ENCODE measurements at places on chromosomes 7 and 10. TPM values are rescaled to one million over a fixed set of nuclear protein-coding genes. Genes with fewer than 3 reads are reported as not detected.
A peak's percentile ranks its signal among the peaks of the same experiment; 100 is the strongest.

GRCh38 chr10:114499630-114500190 lies 95.4 kb upstream of the AFAP1L2 start:
- DNase-seq = no peak

DNA sequence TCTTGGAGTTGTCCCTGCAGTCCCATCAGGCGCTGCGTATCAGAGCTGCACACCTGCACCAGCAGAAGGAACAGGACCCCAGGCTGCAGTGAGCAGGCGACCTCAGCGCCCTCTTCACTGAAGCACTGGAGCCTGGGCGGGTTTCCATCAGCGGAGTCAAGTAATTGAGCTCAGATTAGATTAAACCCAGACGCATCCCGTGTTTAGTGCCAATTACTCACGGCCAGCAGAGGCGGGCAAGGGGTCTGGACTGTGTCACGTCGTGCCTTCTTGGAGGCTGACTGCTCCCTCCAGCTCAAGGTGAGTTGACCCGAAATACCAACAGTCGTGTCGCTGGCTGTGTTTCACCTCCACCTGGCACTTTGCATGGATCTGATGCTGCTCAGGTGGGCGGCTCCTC lies 123.6 kb downstream of the CXCL12 start:
- DNase-seq = no peak

DNA sequence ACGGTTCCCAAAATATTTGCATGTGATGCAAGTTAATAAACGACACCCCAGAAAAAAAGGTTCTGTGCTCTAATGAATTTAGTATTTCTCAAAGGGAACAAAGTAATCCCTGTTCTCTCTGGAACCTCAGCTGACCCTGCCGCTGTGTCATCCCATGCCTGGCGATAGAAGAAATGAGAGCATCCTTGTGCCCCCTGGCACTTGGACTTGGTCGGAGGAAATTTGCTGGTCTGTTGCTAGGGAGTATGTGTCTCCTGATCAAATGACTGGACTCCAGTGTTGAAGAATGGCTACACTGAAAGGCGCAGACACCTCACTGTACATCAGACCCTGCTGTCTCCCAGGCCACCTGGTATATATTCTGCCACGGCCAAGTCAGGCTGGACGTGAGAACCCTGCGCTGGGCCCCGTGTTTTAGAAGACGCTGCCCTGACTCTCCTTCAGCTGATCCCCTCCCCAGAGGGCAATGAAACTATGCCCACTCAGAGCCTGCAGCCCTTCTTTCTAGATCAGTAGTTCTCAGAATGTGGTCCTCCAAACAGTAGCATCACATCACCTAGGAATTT lies 67.2 kb downstream of the THNSL1 start:
- DNase-seq = no peak

DNA sequence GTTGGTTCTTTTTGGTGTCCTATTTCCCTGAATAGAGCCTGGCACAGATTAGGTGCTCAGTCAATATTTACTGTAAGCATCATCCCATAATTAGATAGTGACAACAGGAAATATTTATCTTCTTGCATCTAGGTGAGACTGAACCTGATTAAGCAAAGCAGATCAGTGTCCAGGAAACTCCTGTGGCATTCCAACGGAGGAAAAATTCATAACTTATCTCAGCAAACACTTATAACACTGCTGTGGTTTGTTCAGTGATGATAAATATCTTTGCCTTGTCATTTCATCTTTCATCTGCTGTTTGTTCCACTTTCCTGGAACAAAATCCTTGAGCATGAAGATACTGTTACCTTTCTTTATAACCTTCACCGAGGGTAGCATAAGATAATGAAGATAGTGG lies 1160.3 kb upstream of the AUTS2 start:
- DNase-seq = no peak

DNA sequence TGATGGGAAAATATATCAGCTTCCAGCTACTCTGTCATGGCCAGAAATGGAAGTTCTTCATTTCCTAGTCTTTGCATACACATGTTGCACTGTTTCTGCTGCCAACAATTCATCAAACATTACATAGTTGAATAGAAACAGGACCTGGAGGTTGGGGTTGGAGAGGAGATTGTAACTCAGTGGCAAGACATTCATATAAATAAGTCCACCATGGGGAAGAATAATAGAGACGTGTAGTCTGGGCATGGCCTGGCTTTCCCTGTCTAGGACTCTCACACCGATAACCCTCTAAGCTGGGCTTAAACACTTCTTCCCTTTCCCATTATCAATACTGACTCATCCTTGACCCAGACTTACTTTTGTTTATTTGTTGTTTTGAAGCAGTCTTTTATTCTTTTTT lies 155.7 kb downstream of the PLPP4 start:
- no peak for DNase-seq

DNA sequence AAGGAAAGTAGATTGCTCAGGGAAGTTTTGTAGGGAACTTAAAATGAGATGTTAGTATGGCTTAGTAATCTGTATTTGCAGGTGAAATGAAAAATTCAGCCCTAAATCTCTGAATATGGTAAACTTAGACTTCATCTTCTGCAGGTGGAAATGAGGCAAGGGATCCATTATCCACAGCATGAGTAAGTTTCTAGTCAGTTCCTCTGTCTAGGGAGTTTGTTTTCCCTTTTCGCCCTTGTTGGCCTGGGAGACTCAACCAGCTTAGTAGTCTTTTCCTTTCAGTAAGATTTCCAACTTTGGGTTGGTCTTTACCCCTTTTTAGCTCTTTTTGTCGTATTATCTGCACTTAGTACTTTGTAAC lies 65.6 kb downstream of the ZEB1 start:
- DNase-seq = no peak

DNA sequence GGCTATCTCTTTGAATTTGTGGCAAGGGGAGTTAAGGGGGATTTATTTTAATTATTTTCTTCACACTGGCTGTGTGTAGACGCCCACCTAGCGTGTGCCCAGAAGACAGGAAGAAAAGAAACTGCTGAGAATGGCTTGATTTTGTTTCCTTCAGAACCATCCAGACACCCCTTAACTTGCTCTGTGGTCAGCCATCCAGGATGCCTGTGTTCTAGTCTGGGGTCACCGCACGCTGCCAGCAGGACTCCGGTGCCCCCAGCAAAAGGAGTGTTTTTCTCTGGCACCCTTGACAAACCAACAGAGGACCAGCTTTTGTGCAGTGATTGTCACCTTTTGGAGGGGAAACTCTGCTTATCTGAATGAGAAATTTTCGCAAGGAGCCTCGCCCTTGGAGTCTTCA lies 5.3 kb downstream of the DDC start:
- no peak for DNase-seq

DNA sequence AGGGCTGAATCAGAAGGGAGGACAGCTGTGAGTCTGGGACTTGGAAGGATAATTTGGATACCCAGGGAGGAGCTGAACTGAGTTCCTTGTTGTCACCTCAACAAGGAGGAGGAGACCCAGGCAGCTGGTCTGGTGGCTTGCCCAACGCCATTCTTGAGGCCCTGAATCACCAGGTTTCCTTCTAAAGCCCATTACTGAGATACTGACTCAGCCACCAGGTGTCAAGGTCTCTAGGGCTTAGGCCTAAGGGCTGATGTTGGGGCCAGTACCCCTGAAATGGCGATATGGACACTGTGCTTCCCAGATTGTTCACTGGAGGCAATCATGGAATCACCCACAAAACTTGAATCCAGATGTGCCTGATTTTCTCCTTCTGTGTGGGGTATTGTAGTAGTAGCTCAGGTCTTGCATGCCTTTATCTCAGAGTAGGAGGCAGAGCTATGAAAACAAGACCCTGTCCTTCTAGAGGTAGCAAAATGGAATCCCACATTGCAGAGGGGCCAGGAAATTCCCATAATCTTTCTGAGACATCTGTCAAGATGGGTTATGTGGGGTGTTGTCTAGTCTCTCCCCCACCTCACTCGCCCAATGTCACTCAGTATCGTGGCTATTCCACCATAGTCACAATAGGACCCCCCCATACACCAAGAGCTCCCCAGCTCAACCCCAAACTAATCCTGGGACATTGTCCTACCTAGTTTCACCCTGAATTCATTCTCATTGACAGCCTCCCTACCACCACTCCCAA lies 1.8 kb upstream of the ATG9B start:
- DNase-seq = no peak

- DNase-seq = no peak
Measured at GRCh38 chr10:103967448-103968071, 620 bp downstream of the SLK start.

DNA sequence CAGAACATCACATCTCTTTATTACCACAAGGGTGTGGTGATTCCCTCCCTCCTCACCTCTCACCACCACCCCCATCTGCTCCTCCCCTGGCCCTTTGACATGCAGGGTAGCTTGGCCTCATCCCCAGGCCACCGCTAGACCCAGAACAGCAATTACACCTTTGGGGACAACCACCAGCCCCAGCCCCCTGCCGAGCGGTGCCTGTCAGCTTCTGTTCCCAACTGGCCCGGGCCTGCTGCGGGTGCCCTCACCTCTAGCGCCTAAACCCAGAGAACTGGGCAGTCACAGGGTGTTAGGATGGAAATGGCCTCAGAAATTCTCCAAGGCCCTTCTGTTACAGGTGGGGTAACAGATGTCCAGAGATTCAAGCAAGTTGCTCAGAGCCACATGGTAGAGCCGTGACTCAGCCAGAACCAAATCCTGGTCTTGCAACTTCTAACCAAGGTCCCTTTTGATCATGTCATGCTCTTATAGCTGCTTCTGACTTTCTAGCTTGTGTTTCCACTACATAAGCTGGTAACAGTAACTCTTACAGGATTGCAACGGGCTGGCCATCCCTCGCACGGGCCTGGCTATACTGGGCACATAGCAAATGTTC lies 78.0 kb downstream of the PRKAG2 start:
- no peak for DNase-seq

DNA sequence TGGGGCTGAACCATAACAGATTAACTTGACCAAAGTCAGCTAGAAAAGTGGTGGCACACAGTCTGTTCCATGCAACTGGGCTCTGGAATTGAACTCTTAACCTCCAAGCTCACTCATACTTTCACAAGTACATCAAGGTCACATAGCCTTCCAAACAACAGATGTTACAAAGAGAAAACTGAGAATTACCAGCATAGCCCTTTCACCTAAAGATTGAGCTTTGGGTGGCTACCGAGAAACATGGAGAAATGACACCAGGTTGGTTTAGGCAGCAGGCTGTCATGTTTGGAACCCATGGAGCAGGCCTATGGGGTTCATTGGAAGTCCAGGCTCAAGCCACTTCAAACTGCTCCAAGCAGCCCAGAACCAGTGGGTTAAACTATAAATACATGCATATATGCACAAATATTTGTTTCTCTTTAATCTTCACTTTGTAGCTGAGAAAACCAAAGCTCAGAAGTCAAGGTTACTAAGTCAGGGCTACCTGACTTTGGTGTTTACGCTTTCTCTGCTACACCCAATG lies 59.1 kb downstream of the MALSU1 start:
- DNase-seq = no peak

DNA sequence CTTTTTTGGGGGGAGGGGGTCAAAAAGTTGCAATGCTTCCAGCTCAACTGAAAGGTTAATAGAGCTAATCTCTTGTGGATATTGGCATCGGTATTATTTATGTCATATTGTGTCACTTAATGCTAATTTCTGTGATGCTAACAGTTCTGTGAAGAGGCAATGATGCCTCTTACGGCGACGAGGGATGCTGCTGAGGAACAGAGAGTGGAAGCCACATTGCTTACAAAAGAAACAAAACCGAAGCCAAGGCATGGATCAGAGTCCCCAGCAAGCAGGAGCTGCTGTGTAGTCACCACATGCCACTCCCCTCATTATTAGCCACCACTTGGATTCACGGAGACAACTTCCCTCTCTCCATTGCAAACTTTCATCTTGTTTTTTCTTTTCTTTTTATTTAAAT lies 536.5 kb upstream of the MGMT start:
- DNase-seq = no peak

DNA sequence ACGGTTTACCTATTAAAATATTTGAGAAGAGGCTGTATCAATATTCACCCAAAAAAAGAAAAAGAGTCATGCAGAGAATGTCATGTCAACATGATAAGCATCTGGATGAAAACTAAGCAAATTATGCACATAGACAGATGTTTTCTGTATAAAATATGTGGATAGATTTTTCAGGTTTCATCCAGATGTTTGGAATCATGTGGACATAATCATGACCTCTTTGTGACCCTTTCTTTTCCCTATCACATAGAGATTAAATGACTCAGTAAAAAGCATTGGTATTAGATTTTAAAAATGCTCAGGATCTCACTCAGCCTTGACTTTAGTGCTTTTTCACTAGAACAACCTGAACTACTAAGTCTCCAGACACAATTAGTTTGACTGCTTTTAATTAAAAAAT lies 90.0 kb downstream of the FOXP2 start:
- no peak for DNase-seq

GRCh38 chr10:110947061-110947595 lies 27.7 kb downstream of the SHOC2 start:
- no peak for DNase-seq

GRCh38 chr10:69861251-69862240 lies 59.8 kb downstream of the COL13A1 start:
- no peak for DNase-seq

GRCh38 chr10:17387861-17388503 lies 66.4 kb downstream of the ST8SIA6 start:
- no peak for DNase-seq

GRCh38 chr7:135211179-135211945 lies at the start of gene WDR91:
Gene WDR91, minus strand, starts transcription at chr7:135211526. Its CDS starts 24 bp downstream, at chr7:135211502.
- peak; percentile 98 for DNase-seq

DNA sequence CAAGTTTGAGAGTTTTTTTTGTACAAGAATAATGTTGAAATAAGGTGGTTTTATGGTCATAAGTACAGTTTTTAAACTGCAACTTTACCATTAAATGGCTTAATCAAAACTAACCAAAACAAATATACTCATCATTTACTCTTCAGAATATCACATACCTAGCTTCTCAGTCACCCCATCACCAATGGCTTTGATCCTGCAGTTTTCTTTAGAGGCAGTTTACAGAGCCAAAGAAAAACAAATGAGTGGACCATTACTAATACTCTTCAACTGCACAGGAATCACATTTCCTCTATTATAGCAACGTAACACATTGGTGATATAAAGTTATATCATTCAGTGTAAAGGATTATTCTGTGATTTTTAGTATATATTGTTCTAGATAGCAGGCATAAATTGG lies 576.1 kb upstream of the LRRTM3 start:
- no peak for DNase-seq

- DNase-seq = peak; percentile 73
Measured at GRCh38 chr7:29189743-29190201, 4.8 kb upstream of the CHN2 start.

- no peak for DNase-seq
Measured at GRCh38 chr10:18473424-18474117, 177.8 kb downstream of the NSUN6 start.

Gene MICU1
- total RNA-seq = 33.9 TPM

Gene CPED1
- 82.4 TPM for total RNA-seq

Gene IKZF1
- 8.7 TPM for total RNA-seq

Gene MRC1
- 37.9 TPM for total RNA-seq

Gene IFIT3
- total RNA-seq = 20.7 TPM

Gene KLF14
- not detected for total RNA-seq

Gene C10orf53
- total RNA-seq = not detected

Gene PIP4K2A
- total RNA-seq = 16.6 TPM

Gene PROSER2
- 1.5 TPM for total RNA-seq

Gene ANKRD1
- not detected for total RNA-seq

Gene MKX
- 34.9 TPM for total RNA-seq

Gene STRIP2
- 4.4 TPM for total RNA-seq

Gene TMEM225B
- total RNA-seq = not detected
